Stimulated activated CD8-positive, alpha-beta memory T cell treated with anti-CD3 and anti-CD28 coated beads, Interleukin-15, amount 100 ng/mL, for 24 hours (primary cell): ENCODE measurements at places on chromosomes 2 and 18.

DNA sequence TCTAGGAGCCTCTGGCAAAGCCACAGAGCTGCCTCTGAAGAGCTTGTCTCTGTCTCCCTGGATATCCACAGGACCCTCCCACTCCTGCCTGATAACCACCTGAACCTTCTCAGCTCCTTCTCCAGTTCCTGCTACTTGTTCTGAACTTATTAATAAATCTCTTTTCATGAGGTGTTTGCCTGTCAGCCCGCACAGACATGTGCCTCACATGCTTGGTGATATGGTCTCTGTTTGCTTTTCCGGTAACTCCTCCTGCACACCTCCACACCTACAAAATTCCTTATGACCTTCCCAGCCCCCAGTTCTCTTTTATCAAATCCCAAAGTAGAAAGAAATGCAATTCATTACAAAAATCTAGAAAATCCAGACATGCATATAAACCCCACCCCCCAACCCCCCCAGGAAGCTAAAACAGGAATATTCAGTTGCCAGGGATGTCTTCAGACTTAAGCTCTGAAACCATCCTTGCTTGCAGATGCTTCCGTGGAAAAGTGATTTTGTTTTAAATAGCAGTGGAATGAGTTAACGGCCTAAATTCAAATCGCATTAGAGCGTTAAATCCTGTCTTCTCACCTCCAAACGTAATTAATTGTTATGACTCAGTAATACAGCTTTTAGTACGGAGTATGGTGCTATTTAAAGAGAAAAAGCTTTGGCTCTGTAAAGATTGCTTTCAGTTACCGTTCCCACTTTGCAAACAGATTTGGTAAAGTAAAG is 2.1 kb upstream of the PID1 start:
- no peak for DNase-seq

DNA sequence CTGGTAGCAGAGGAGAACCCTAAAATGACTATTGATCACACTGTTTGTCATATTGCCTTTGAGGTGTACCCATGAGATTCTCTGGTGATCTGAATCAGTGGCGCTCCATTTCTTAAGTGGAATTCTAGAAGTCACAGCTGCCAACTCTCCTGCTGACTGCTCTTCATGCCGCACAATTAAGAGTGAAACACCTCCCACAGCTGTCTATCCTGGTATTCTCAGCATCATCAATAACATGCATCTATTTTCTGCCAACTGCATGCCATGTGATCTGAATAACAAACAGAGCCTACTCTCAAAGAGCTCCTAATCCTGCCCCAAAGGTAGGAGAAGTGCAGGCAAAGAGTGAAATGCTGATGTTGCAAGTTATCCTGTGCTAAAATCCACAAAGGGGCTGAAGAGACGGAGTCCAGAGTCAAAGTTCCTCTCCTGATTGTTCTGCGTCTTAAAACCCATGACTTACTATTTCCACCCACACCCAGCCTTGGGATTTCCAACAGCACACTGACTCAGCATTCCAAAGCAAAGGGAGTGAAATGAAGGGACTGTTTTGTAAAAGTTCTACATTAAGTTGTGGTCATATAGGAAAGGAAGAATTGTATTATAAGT is 13.7 kb upstream of the DAPL1 start:
- DNase-seq: no peak

DNA sequence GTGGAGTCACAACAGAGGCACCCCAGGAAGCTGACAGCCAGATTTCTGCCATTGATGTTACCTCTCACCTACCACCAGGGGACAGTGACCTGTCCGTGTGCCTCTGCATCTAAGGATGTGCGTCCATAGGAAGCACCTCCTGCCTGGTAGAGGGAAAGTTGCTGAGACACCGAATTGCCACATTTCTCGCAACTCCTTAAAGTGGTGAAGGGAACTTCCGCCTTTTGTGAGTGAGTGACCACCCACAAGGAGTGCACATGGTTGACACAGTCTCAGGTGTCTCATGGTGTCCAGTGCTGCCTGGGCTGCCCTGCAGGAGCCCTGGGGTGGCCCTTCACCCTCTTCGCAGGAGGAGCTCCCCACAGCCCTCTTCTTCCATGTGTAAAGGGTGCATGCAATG is 201.8 kb downstream of the GBX2 start:
- no peak for DNase-seq

- no peak for DNase-seq
These were observed 37.0 kb downstream of the PIK3C3 start for GRCh38 chr18:41992066-41992465.

- DNase-seq: no peak
These were observed 30.0 kb downstream of the AQP12A start for GRCh38 chr2:240721596-240722180.

GRCh38 chr2:191105082-191105481 is 45.7 kb downstream of the STAT4 start:
- no peak for DNase-seq

- DNase-seq: no peak
These were observed 536.0 kb downstream of the TMX3 start for GRCh38 chr18:68178921-68179320.

- no peak for DNase-seq
These were observed 710 bp upstream of the TMSB10 start for GRCh38 chr2:84904717-84905174.

- DNase-seq: no peak
These were observed 216.8 kb downstream of the VAPA start for GRCh38 chr18:10130606-10131005.

GRCh38 chr2:171855401-171855800 is 38.6 kb downstream of the SLC25A12 start:
- DNase-seq: no peak

DNA sequence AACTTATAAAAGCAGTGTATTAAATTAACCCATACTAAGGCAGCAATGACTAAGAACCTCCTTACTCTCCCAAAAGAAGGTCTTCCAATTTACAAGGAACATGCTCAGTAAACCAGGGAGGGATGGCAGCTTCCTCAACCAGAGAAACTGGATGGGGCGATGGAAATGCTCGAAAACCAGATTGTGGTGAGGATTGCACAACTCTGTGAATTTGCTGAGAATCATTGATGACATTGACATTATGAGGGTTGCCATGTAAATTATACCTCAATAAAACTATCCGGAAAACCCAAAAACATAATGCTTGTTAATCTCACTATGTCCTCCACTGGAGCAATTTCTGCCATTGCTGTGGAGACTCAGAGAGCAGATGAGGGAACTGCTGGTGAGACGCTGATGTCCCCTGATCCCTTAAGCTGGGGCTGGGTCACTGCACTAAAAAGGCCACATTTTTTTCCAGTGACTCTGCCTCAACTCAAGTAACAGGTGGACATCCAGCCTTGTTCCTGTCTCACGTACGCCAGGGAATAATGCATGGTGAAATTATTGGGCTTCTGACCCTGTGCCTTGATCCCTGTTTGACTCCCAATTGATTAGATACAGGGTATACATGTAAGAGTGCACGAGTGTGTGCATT is 288.3 kb downstream of the CYP26B1 start:
- DNase-seq: no peak

- DNase-seq: no peak
These were observed 25.5 kb upstream of the SEC11C start for GRCh38 chr18:59114160-59114559.

- no peak for DNase-seq
These were observed 45.0 kb upstream of the NRP2 start for GRCh38 chr2:205637320-205637602.

DNA sequence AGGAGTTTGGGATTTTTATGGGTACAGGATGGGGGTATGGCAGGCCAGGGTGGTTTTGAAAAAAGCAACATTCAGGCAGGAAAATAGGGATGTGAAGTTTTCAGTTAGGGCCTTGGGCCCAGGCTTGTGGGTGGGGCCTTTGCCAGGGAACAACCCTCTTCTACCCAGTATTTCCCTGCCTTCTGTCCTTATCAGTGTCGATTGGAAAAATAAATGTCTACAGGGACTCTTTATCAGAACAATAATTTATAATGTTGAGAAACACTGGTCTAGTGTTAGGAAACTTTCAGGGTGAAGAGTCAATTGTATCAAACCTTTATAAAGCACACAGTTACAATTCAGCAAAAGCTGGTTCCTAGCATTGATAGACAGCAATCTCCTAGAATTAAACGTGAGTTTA is 214.1 kb upstream of the NABP1 start:
- no peak for DNase-seq

DNA sequence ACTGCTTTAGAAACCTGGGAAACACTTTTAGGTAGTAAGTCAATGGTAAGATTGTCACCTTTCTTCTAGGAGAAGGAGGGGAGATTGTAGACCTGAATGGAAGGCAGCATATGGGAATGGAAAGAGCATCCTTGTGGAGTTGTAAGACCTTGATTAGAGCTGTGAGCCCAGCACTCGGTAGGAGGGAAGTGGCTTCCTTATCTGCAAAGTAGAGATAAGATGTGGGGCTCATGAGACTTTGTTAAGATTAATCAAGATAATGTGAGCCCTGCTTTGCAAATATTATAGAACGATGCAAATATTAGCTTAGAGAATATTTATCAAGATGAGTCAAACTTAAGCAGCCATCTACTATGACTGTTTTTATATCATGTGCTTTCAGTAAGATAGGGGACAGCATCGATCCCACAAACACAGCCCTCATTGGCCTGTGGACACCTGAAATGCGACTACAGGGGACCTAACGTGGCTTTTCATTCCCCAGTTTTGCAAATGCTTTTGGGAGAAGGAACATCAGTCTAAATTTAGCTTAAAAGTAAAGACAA is 243.7 kb downstream of the LTBP1 start:
- DNase-seq: no peak

- DNase-seq: no peak
These were observed 1223.5 kb upstream of the CELF4 start for GRCh38 chr18:38789141-38789540.

- no peak for DNase-seq
These were observed 7.4 kb downstream of the MCEE start for GRCh38 chr2:71122387-71123298.

DNA sequence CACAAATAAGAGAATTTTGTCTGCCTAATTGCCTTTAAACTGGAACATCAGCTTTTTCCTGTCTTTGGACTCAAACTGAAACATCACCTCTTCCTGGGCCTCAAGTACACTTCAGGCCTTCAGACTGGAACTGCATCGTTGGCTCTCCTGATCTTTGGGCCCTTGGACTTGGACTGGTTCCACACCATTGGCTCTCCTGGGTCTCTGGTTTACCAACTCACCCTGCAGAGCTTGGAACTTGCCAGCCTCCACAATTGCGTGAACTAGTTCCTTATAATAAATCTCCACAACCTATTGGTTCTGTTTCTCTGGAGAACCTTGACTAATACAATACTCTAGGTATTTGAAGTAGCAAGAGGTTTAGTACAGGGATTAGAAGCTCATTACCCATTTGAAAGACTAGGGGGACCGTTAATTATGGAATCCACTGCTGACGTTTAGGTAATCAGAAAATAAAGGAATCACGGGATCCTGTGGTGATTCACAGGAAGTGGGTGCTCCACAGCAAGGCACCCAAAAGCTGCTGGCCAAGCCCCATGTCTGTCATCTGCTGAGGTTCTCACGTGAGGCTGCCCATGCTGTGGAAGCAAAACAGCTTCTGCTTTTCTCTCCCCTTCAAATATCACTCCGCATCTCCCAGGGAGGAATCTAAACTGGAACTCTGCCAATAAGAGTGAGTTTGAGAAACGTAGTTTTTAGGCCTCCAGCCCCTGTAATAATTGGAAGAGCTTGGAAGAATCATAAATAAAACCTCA is 20.0 kb upstream of the SGPP2 start:
- no peak for DNase-seq

- DNase-seq: no peak
These were observed 117.8 kb downstream of the PTPRM start for GRCh38 chr18:7684966-7685365.

DNA sequence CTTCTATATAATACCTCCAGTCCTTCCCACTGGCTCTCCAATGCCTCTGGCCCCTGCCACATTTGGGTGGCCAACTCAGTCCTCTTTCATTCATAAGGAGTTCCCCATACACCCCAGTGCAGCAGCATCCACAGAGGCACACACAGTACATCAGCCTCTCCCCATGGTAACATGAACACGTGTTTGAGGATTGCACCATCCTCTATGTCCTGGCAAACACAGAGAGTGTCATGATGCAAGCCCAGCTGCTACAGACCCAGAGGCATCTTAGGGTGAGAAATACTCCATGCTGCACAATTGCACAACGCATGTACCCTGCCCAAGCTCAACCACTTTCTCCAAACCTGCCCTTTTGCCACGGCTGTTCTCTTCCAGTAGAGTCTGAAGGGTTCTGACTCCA is 11.5 kb downstream of the IGFBP5 start:
- no peak for DNase-seq

DNA sequence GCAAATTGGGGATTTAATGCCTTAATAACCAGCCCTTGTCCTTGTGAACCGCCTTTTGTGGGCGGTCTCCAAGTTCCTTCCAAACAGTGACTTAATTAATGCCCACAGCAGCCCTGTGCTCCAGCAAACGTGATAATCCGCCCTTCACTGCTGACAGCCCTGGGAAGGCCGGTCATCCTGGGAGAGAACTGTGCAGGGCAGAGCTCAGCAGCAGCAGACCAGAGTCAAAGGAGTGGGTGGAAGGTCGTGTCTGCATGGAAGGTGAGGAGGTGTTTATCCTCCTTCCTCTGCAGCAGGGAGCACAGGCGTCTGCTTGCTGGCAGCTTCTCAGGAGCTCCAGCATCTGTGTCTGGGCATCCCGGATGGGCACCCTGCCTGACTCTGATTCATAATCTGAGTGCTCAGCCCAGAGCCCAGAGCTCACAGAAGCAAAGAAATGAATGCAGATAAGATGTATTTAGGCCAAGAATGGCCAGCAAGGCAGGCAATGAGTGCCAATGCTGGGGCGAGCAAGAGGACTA is 270.0 kb upstream of the PXDN start:
- DNase-seq: no peak

DNA sequence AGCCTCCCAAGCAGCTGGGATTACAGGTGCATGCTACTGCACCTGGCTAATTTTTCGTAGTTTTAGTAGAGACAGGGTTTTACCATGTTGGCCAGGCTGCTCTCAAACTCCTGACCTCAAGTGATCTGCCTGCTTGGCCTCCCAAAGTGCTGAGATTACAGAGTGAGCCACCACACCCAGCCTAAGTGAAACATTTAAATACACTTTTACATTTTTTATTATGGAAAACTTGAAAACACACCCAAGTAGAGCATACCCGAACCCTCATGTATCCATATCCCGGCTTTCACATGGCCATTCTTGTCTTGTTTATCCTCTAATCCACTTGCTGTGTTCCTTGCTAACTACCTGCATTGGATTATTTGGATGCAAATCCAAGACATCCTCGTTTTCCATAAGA is 13.2 kb upstream of the AGPS start:
- no peak for DNase-seq

GRCh38 chr2:62297624-62298010 is 101.7 kb downstream of the B3GNT2 start:
- DNase-seq: no peak

GRCh38 chr18:25827961-25828561 is 262.4 kb downstream of the SS18 start:
- DNase-seq: no peak

- DNase-seq: no peak
These were observed 301.3 kb upstream of the RGPD4 start for GRCh38 chr2:107525406-107525805.

- DNase-seq: no peak
These were observed 489 bp downstream of the TRMT61B start for GRCh38 chr2:28869494-28870145.

- no peak for DNase-seq
These were observed 492.9 kb upstream of the ZEB2 start for GRCh38 chr2:145012806-145013205.

GRCh38 chr18:64131314-64131713 is 17.6 kb downstream of the LINC00305 start:
- no peak for DNase-seq

GRCh38 chr2:48180557-48180956 is 274.3 kb upstream of the FBXO11 start:
- no peak for DNase-seq

- no peak for DNase-seq
These were observed 135.6 kb upstream of the SMIM21 start for GRCh38 chr18:75563150-75563549.
